ENCODE measurements at places on chromosomes 5 and 9.

GRCh38 chr5:102813740-102814139, 58.6 kb downstream of the PAM start:
- DNase-seq = no peak

GRCh38 chr5:96087939-96088338, 126.3 kb upstream of the ELL2 start:
- DNase-seq = no peak

DNA sequence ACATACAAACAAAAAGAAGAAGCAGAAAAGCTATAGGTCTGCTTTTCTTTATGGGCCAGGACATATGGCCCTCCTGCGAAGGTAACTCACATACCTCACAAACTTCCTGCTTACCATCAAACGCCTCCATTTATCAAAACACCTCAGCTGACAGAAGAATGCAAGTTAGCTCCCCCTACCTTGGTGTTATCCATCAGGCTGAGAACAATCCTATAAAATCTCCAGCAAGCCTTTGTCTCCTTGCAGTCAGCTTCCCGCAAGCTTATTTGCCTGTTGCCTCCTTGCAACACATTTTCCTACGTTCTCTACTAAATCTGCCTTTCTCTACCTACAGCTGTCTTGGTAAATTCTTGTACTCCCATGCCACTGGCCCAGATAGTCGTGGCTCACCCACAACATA, 22.7 kb upstream of the PCA3 start:
- no peak for DNase-seq

- no peak for DNase-seq
Measured at GRCh38 chr9:134993416-134993815, 75.7 kb upstream of the FCN1 start.

DNA sequence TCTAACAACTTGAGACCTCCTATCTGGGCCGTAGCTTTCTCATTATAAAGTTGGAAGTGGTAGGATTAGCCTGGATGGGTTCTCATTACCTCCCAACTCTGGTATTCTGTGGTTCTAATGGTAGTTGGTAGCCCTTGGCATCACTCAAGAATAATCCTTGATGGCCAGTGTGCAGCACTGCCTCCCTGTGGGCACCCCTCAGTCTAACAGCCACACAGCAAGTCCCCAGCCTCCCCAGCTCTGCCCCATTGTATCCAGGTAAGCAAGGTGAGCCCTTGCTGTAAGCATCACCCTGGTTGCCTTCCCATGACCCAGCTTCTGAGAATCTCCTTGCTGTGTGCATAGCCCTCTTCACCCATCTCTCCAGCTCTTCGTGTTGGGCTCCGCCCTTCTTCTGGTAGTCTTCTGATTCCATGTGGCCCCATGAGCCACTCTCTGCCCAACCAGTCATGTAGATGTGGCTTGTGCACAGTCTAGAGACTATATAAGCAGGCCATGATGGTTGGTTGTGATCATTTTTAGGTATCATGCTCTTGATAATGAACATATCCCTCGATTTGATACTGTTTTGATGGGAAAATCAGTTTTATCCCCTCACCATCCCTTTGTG, 57.6 kb upstream of the GRHPR start:
- no peak for DNase-seq

DNA sequence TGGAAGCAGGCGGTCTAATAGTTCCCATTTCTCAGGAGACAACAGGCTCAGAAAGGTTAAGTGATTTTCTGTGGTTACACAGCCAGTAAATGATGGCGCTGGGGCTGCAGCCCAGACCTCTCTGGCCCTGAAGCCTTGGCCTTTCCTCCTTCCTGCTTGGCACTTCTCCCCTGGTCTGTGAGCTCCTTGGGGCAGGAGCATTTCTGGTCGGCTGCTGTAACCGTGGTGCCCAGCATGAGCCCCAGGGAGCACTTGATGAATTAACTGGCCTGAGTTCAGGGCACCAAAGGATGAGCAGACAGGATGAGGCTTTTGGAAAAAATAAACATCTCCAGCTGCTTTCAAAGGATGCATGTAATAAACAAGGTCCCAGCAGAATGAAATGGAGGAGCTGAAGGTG, 30.2 kb downstream of the CDHR2 start:
- DNase-seq = no peak

- DNase-seq = no peak
Measured at GRCh38 chr5:59767681-59768151, 125.8 kb downstream of the PDE4D start.

GRCh38 chr5:132237141-132237540, 9.5 kb upstream of the P4HA2 start:
- no peak for DNase-seq

DNA sequence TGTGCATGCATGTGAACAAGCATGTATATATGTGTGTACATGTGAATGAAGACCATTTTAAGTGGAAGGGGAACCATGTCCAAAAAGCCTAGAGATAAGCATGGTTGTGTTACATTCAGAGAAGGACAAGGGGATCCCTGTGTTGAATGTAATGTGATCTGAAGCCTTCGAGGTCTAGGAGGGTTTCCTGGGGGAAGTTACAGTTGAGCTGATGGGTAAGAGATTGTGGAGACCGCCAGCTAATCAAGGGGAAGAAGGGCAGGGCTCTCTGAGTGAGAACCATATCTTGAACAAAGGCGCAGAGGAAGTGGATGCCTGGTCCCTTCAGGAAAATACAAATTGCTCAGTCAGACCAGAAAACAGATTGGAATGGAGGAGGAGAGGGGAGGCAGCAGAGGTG, 45.5 kb upstream of the TNFSF15 start:
- DNase-seq = no peak

DNA sequence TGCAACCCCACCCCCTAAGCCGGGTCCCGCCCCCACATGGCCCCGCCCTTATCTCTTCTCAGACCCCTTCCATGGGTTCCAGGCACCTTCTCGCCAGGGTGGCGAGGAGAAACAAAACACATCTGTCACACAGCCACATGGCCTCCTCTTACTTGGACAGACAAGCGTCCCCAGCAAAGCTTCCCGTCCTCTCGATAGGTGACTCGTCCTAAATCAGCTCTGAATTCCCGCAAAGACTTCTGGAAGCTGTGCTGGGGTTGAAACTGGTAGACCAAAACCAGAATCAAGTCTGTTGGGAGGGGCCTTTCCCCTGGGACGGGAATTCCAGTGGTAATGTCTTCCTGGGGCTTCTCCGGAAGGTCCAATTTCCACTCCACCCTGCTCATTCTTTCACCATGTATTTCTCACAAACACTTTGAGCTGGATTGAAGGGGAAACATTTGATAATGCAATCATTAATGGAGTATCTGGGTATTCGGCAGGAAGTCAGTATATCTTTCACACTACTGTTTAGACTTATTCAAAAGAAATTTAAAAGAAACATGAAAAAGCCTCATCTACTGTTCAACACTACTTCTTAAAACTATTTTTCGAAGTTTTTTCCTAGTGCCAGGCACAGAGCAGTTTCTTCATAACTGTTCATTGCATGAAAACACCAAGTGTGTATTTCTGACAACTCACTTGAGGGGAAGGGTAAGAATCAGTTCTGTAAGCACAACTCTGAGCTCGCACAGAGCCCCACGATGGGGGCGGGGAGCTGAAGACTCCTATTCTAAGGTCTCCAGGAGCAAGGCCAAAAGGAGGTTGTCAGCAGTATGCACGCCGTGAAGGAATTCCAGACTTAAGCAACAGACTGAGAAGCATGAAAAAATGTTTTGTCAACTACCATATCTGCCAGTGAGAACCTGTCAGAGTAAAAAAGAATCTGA, 644 bp upstream of the CTNNAL1 start:
- DNase-seq = no peak

- DNase-seq = no peak
Measured at GRCh38 chr5:107646418-107646817, 24.3 kb downstream of the EFNA5 start.
